Activated CD4-positive, alpha-beta T cell treated with anti-CD3 and anti-CD28 coated beads, Interleukin-2, amount 50 U/mL, for 24 hours (primary cell): ENCODE measurements at places on chromosomes 2 and 18.

GRCh38 chr2:208077276-208077675 is 47.0 kb downstream of the CRYGD start:
- no peak for DNase-seq

DNA sequence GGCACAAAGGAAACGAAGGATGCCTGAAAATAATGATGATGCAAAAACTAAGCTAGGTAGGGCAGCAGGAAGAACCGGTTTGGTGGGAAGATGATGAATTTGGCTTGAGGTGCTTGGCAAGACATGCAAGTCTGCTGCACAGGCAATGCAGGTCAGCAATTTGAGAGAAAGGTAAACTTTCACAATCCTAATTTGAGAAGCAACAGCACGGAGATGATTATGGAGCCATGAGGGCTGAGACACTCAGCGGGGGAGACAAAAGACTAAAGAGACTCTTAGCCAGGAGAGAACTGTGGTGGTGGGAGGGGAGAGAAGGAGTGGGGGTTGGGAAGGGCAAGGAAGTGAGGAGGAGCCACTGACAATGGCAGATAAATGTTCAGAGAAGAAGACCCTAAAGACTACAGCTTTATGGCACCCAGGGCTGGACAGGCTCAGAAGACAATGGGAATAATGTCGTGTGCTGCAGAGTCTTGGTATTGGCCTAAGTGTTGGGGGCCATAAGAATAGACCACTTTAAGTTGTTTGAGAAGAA is 19.4 kb upstream of the RNF149 start:
- no peak for DNase-seq

DNA sequence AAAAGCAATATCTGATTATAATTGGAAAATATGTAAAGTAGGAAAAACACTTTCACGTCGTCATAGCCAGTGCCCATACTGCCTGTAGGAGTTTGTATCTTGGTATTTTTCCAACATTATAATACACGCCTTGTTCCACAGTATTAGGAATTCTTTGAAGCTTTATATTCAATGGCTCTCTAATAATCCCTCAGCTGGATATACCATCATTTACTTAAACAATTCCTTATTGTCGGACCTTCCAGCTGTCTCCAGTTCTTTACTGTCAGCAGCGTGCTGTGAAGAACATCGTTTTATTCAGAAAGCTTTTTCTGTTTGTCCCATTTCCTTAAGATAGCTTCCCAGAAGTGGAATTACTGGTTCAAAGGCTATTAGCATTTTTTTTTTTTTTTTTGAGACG is 31.7 kb downstream of the ATP6V1C2 start:
- DNase-seq = no peak

GRCh38 chr2:44570271-44570670 is 208.5 kb downstream of the CAMKMT start:
- DNase-seq = no peak

GRCh38 chr2:179622112-179622511 is 239.3 kb downstream of the ZNF385B start:
- no peak for DNase-seq

- DNase-seq = no peak
Observed at GRCh38 chr2:26347286-26347865, 787 bp upstream of the ADGRF3 start.

DNA sequence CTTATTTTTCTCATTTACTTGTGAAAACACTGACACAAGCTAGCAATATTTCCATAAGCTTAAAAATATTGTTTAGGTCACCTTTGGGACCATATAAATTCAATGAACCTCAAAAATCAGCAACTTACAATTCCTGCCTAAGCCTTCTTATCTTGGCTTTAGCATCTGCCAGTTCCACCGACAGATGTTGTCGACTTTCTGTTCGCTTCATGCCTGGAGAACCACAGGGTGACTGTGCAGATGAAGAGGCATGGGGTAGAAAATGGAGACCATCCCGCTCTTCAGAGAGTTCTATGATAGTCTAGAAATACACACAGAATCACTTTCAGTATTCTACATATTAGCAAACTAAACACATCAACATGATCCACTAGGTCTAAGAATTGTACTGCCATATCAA is 64.2 kb downstream of the CCDC88A start:
- DNase-seq = no peak
